ENCODE measurements at places on chromosomes 7 and 10.

GRCh38 chr10:101095550-101096213, 33.9 kb downstream of the KAZALD1 start:
- peak; percentile 54 for DNase-seq

GRCh38 chr10:110725801-110726630, 81.9 kb downstream of the RBM20 start:
- DNase-seq, result no peak

- DNase-seq, result no peak
Observed at GRCh38 chr7:93148144-93148543, at the start of gene SAMD9L. TSS of gene SAMD9L (minus strand) at chr7:93148385. CDS start at chr7:93135971, 12,414 bp downstream.

- DNase-seq, result no peak
Observed at GRCh38 chr10:93198401-93199131, 124.9 kb downstream of the CYP26A1 start.

DNA sequence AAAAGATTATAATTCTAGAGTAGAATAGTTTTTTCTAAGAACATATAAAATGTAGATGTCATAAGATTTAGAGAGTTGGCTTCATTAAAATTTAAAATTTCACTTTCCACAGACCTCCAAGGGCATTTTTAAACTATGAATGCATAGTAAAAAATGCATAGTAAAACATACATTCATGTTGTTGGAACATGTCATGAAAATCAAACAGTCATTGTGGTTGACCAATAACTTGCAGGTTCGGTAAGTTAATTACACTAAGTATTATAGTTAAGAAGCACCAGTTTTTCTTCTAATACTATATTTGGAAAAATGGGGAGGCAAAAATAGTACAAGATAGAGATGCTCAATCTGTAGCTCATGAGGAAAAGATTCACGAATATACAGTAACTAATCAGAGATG, 61.5 kb upstream of the MACROH2A2 start:
- no peak for DNase-seq

DNA sequence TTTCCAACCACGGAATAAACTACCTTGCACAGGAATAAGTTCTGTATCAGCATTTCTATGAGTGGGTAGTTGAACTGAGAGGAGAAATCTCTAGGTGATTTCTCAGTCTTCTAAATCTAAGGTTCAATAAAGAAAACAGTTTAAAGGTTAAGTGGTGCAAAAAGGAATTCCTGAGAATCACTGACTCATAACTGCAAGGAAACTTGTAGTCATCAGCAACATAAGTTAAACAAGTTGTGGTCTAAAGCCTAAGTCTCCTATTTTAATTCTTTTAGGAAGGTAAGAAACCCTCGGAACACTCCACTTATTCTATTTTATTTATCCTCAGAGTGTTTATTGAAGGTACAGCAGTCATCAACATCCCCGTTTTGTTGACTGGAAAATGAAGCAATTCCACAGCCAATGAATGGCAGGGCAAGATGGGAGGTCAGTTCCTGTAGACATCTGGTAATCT, 92.4 kb upstream of the PIK3CG start:
- no peak for DNase-seq

DNA sequence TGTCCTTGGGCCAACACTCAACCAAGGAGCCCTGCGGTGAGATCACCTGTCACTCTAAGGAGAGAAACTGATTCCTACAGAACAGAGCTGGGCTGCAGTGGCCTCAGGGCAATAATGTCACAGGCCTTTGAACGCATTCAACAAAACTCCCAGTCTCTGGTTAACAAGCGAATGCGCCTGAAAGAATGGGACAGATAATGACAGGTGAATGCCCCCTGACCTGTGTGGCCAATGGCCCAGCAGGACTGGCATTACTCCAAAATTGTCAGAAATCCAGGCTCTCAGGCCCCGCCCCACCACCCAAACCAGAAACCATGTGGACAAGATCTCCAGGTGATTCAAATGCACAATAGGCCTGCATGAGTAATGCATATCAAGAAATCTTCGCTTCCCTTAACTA, 277.7 kb upstream of the KLF6 start:
- no peak for DNase-seq

DNA sequence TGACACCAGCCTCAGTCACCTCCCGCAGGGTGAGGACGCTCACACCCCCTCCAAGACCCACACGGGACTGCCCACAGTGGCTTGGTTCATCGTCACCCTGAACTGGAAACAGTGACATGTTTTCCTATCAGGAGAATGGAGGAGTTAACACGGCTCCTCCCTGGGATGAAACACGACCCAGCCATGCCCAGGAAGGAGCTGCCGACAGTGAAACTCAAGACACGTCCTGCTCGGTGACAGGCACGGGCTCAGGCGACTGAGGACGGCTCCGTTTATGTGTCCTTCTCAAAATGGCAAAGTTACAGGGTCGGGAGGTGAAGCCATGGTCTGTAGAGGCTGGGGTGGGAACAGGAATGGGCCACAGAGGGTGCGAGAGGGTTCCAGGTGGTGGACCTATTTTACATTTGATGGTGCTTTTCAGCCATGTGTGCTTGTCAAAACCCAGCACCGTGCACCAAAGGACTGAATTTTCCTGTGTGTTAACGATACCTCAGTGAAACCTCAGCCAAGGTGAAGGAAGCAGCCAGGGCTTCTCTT, 272.4 kb downstream of the ADARB2 start:
- no peak for DNase-seq

GRCh38 chr7:77738871-77739270, 42.6 kb downstream of the RSBN1L start:
- DNase-seq, result no peak

DNA sequence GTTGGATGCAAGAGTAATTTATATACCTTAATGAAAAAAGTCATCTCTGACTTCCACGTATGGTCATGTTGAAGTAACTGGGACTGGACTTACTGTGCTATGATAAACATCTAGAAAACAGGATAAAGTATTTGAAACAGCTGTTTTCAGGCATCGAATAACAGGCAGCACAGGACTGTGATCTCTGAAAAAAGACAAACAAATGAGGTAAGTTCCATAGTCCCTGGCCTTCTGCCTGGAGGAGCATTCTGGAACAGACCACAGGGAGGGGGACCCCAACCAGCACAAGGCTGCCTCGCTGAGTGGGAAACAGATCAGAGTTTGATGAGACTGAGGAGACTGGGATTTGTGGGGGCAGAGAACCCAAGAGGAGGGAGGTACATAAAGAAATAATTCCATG, 89.1 kb upstream of the HABP2 start:
- no peak for DNase-seq

DNA sequence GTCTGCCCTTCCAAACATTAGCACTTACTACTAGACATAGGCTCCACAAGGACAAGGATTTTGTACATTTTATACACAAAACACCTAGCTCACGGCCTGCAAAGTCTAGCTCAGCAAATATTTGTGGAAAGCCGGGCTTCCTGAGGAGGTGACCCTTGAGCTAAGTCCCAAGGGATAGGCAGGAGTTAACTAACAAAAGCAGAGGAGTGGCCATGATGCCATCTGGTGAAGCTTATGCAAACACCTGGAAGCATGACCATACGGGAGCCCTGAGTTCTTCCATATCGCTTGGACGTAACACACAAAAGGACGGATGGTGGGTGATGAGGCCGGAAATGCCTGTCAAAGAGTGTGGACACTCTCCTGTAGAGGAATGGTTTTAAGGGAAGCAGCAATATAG, 25.9 kb upstream of the YAE1 start:
- DNase-seq, result no peak

DNA sequence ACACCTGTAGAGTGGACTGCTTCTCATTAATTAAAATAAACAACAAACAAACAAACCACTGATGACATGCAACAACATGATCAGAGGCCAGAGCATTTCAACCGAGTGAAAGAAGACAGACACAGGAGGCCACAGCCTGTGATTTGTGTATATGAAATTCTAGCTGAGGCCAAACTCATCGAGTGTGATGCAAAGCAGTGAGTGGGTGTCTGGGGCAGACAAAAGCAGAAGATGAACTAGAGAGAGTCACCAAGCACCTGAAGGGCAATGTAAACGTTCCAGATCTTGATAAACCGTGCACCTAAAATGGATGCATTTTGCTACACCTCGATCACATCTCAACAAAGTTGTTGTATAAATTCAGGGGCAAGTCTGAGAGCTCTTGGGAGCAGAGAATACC, 108.4 kb downstream of the KLF6 start:
- DNase-seq, result no peak

DNA sequence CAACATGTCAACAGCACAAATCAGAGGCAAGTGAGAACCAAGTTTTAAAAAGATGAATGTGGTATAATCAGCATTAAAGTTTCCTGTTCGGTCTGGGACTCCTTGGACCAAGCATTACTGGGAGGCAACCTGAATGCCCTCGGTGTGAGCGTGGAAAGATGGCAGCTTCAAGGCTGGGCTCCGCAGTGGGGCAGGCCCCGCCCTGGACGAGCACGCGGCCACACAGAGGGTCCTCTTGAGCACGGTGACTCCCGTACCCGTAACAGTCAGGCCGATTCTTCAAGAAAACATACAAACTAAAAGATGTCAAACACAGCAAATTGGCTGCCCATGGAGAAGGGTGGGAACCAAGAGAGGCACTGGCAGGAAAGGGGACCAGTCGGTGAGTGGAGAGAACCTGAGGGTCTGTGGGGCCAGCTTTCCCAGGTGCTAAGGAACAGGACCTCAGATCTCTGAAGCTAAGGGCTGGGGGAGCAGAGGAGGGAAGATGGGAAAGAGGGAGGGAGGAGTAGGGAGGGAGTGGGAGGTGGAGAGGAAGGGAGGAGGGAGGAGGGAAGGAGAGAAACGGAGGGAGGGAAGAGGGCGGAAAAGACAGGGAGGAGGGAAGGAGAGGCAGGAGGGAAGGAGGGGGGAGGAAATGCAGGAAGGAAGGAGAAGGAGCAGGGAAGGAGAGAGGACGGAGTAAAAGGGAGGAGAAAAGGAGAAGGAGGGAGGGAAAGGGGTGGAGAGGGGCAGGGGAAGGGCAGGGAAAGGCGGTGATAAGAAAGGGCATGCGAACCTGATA, 71.2 kb upstream of the FAM20C start:
- DNase-seq, result no peak

GRCh38 chr7:97174303-97174702, 56.8 kb downstream of the SDHAF3 start:
- DNase-seq, result no peak

DNA sequence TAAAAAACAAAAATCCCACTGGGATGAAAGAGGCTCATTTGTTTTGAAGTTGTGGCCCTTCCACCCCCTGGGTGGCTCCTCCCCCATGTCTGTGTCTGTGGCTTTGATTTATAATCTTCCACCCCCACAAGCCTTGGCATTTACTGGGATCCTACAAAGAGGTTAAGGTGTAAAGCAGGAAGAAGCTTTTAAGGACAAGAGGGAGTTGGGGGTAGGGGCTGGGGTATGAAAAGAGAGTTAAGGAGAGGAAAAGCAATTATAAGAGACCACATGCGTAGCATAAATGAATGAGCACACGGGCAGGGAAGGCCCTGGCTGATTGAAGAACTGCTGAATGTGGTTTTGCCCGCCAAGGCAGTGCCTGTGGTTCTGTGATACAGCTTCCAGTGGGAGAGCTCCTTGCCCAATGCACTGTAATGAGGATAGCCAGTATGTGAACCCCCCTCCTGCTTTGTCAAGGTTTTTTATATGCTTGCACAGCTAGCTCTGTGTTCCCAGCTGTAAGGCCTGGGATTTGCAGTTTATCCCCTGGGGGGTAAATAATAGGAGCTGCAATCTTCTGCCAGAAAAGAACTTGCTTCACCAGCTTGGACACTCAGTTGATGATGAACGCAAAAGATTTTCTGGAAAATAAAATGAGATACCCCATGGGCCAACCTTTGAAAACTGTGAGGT, 34.7 kb upstream of the KMT2E start:
- DNase-seq, result peak; percentile 12

- peak; percentile 36 for DNase-seq
Observed at GRCh38 chr7:140625908-140626868, 14.4 kb downstream of the DENND2A start.

DNA sequence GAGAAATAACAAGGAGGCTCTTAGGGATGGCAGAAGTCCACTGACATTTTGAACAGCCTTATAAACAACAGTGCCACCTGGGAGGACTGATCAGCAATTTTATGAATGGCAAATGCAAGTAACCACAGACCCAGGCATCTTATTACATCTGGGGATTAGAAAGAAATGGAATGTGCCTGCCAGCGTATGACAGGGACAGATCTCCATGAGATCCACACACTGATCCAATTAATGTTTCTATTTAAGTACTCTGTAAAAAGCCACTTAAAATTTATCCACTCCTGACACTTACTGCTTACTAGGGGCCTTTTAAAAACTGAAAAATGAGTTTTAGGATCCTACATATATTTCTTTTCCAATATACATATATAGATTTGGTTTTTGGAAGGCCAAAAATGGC, 28.6 kb downstream of the PARD3 start:
- DNase-seq, result no peak

DNA sequence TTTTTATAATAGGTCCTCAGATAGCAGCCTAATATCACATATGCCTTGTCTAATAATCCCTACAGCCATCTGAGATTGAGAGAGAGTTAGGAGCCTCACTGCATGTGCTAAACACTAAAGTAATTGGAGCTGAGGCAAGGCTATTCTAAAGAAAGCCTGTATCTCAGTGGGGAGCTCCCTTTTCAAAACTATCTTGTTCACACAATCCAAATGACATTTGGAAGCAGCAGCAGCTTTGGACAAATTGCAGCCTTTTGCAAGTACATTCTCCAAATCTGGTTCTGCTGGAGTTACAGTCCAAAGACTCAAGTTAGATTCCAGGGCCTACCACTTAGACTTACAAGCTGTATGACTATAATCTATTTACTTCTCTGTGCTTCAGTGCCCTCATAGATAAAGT, 104.5 kb downstream of the MACC1 start:
- DNase-seq, result no peak

GRCh38 chr7:43509906-43510305, 73.0 kb upstream of the STK17A start:
- no peak for DNase-seq

DNA sequence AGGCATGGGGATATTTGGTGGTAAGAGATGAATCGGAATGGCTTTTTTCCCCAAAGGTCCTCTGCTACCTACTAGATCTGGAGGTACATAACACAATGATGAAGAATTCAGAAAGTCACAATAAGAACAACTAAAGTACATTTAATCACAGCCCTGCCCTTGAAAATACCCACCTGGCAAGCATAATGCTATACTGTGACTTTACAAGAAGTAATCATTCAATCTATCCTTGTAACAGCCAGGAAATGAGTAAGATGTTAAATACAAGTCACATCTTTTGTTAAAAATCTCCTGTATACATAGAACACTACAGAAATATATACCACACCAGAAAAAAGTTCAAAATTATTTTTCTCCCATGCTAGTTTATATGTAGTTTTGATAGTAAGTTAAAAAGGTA, 108.3 kb upstream of the ABCB5 start:
- DNase-seq, result no peak

DNA sequence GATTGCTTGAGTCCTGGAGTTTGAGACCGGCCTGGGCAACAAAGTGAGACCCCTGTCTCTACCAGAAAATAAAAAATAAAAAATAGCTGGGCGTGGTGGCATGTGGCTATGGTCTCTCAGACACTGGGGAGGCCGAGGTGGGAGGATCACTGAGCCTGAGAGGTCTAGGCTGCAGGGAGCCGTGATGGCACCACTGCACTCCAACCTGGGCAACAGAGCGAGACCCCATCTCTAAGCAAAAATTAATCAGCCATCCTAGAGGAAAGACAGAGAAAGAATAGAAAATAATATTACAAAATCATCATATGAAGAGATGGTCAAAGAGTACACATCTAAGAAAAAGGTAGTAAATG, 4.9 kb upstream of the EPHB4 start:
- no peak for DNase-seq

All from NCI-H446 (cell line).